Upper lobe of left lung (tissue), 6 donors: ENCODE measurements at places on chromosomes 7 and 10.
A peak's percentile ranks its signal among the peaks of the same experiment; 100 is the strongest.

GRCh38 chr10:91190876-91191583 is 29.4 kb upstream of the PCGF5 start:
- DNase-seq = no peak

DNA sequence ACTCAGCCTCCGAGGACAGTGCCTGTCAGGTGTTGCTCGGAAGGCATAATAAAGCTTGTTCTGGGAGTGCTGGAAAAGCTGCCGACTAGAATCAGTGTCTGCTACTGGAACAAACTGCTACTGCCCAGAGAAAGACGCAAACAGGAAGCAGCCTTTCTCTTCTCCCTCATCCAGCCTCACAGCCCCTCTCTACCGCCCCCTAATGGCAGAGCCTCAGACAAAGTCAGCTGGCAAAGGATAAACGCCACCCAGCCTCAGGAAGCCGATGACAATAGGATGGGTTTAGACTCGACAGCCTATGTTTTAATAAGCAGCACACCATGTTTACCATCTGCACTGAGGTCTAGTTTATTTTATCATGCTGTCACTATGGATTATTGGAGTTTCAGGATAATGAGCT is 169.5 kb upstream of the LYZL1 start:
- no peak for DNase-seq

- peak; percentile 65 for DNase-seq
Observed at GRCh38 chr7:50653126-50653864, 88.1 kb upstream of the DDC start.

GRCh38 chr7:55120501-55121198 is 101.8 kb downstream of the EGFR start:
- DNase-seq = no peak

DNA sequence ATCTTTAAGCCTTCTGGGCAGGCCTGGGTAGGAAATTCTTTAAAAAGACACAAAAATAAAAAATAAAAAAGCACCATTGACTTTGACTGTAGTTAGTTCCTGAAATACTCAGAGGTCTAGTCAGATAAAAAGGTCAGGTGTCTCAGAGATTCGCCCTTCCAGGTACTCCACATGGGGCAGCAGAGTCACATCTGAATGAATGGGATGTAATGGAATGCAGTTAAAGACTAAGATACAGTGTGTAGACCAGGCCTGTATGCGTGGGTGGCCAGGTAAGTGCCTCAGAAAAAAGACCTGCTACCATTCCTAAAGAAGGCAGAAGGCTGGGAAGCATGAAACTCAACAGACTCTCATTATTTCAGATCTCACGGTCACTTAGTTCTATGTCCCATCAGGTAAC is 68.6 kb upstream of the SEM1 start:
- no peak for DNase-seq

- DNase-seq = no peak
Observed at GRCh38 chr10:106387063-106387462, 777.4 kb downstream of the SORCS1 start.

DNA sequence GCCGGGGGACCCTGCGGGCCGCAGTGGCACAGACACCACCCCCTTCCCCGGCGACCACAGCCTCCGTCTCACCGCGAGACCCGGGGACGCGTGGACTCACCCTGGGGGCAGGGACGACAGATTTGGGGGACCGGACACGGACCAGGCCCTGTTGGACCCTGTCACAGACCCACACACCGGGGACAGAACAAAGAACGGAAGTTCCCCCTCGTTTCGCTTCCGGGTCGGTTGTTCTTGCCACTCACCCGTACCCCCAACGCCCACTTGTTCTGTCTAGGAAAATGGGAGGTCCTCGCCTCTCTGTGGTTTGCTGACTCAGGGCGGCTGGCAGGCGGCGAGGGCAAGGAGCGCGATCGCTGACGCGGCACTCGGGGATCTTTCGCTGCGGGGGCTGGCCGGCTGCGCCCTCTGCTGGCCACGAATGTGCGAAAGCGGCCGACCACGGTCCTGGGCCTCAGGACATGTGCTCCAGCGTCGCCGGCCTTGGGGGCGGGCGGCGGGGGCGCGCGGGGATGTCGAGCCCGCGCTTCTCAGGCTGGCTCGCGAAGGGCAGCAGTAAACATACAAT is at the start of gene ZNF3:
Gene ZNF3, minus strand, starts transcription at position 189 of the 568 bp plus-strand sequence. CDS start 4,366 bp downstream, outside the sequence.
- DNase-seq = peak; percentile 99

DNA sequence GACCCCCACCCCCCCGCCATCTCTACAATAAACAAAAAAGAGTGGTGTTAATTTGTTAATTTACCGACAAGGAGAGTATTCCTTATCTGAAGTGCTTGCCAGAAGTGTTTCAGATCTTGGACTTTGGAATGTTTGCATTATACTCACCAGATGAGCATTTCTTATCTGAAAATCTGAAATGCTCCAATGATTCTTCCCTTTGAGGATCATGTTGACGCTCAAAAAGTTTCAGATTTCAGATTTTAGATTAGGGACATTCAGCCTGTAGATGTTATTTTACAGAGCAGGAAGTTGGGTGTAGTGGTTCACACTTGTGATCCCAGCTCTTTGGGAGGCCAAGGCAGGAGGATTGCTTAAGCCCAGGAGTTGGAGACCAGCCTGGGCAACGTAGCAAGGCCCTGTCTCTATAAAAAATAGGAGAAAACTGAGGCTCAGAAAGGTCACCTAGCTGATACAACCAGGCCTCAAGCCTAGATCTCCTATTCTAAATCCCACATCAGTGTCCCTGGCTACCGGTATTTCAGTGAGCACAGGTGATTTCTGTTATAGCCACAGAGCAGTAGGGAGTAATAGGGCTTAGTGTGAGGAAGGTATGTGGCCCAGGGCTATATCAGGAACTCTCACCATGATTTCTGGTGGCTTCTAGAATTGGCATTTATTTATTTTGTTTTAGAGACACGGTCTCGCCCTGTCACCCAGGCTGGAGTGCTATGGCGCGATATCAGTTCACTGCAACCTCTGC is 35.4 kb downstream of the TMEM120A start:
- DNase-seq = no peak

- DNase-seq = no peak
Observed at GRCh38 chr7:113710310-113711096, 208.3 kb downstream of the PPP1R3A start.

DNA sequence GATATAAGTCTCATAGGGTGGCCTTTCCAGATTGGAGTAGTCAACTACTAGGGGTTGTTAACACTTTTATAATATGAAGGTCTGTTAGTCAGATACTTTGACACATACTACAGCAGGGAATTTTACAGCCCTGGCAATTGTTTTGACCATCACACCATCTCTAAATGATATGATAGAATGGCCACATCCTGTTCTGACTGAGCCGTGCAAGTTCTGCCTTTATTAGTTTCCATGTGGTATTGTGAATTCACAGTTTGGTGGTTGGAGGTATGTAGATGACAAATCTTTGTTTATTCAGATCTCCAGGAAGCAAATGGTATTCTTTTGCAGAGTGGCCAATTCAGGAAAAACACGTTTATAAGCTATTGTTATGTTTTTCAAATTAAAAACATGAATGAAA is 83.0 kb downstream of the NRG3 start:
- no peak for DNase-seq

- no peak for DNase-seq
Observed at GRCh38 chr7:155219947-155220769, 77.5 kb upstream of the INSIG1 start.

DNA sequence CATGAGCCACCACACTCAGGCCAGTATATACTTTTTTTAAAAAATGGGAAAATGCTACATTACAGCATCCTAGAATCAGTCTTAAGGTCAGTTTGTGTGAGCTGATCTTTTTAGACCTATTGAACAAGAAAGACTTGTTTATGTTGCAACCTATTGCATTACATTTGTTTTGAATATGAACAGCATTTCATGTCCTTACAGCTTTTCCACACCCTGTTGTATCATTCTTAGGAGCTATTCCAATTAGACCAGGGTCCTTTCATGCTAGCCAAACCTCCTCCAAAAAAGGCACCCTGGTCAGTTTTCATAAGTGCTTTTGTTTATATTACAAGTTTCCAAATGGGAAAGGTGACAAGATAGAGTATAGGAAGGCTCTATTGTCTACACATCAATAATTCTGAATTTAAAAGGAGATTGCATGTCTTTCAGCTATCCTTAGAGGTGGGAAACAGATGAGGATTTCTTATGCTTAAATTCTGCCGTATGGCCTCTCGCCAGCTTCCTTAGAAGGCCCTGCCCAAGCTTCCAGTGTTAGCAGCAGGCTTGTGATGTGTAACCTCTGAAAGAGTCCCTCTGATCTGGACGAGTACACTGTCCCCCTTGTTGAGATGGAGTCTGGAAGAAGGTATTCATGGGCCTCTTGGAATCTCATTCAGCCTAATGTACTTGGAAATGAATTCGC is 171.9 kb downstream of the OTUD1 start:
- no peak for DNase-seq

DNA sequence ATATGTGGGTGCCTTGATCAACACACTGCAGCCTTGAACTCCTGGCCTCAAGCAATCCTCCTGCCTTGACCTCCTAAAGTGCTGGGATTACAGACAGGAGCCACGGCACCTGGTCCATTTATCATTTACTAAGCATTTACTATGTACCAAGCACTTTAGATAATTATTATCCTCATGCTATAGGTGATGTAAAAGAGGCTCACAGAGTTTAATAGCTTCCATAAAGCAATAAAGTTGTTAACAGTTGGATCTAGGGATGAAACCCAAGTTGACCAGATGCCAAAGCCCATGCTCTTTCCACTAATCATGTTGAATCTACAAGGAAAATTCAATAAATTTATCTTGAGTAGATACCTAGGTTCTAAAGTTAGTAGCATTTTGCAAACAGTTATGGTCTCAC is 5.0 kb downstream of the NAPEPLD start:
- no peak for DNase-seq

GRCh38 chr7:135930565-135931461 is 46.3 kb downstream of the MTPN start:
- no peak for DNase-seq

GRCh38 chr7:60017-60675 is 132.2 kb upstream of the FAM20C start:
- no peak for DNase-seq

DNA sequence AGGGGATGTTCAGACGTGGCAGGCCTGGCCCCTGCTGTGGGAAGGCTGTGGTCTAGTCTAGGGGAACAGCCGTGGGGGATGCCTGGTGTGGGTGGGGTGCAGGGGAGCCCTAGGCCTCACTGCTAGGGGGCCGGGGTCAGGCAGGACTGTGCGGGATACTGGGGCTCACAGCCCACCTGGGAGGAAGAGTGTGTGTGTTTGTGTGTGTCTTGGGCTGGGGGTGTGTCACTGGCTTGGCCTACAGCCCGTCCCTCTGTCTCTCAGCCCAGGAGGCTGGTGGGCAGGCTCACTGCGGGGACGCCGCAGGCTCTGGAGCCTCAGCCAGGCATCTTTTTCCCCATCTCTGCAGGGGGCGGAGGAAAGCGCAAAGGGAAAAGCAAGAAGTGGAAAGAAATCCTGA is 118.8 kb downstream of the GRK5 start:
- no peak for DNase-seq

GRCh38 chr10:74766501-74766900 is 59.9 kb upstream of the KAT6B start:
- DNase-seq = no peak
